Stimulated activated CD4-positive, alpha-beta T cell treated with anti-CD3 and anti-CD28 coated beads, Interleukin-2, amount 100 ng/mL, for 24 hours (primary cell): ENCODE measurements at places on chromosomes 12 and 14.

DNA sequence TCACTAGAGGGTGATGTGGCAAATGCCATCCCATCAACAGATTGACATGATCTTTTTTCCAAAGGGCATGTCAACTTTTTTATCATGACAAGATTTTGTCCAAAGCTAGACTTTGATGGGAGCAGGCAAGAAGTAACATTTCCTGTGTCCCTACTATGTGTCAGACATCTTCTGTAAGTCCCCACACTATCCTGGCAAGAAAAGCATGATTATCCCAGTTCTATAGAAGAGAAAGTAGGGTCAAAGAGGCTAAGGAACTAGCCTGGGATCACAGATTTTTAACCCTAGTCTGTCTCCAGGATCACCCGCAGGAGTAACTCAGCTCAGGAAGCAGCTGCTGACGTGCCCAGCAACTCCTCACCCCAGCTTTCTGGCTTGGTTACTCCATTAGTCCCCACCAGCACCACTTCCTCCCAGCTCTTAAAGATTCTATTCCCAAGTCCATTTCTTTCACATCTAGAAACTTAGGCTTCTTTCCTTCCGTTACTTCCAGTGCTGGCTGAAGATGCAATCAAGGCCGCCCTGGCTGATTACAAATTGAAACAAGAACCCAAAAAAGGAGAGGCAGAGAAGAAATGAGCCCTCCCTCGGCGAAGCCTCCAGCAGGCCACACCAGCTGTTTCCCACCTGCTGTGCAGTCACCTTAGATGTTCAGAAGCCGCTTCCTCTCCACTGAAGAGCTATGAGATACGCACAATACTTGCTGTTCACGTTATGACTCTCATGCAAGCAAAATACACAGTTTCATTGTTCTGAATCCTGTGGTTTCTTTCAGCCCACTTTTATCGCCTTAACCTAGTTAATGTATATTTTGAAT, 6.2 kb downstream of the ISCU start:
- peak; percentile 67 for DNase-seq

DNA sequence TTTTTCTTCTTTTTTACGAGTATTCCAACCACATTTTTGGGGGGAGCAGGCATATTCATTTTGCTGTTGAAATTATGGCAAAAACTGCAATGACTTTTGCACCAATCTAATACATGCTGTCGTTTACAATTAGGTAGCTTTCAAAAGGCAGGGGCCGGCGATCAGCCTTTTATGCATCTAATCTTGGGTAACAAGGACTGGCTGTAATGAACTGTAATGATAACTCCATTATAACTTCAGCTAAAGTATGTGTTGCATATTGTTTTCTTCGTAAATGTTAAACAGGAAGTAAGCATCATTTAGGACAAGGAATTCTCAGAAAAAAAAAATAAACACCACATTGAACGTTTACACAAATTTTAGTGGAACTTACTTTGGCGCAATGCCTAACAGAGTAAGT, 30.3 kb upstream of the KLRF1 start:
- DNase-seq, result no peak

DNA sequence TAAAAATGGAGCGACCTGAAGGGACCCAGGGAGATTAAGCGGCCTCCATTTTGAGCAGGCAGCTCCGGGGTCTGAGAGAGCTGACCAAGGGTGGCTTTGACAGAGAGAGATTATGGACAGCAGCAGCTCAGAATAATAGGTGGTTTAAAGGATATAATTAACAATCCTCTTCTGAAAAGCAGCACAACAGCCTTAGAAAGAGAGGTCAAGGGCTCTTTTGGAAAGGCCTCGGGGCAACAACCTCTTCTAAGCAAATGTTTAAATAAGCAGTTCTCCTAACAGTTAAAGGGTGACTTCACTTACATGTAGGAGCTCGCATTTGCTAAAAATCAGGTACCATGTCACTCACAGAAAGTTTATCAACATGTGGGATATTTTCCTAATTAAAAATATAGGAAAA, 87.2 kb upstream of the FRMD6 start:
- DNase-seq, result no peak

- no peak for DNase-seq
Observed at GRCh38 chr12:32402946-32403345, 3.6 kb downstream of the FGD4 start.

DNA sequence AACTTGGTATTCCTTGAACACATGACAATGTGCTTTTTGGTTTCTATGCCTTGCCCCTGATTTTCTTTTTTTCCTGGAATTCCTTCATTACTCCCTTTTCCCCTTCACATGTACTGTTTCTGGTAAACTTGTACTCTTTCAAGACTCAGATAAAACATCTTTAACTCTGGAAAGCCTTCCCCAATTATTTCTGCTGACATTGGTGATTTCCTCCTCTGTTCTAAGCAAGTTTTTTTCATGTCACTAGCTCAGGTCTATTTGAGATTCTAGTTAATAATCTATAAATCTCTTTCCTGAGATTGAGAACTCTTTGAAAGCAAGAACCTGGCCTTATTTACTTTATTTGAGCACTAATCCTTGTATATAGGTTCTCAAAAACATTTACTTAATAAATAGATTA, 24.0 kb upstream of the PTPRQ start:
- DNase-seq, result no peak

GRCh38 chr12:12548713-12549112, 13.9 kb downstream of the DUSP16 start:
- no peak for DNase-seq

GRCh38 chr14:76309572-76310162, 66.3 kb upstream of the ESRRB start:
- no peak for DNase-seq

- DNase-seq, result no peak
Observed at GRCh38 chr12:101929365-101930041, 52.1 kb downstream of the DRAM1 start.

DNA sequence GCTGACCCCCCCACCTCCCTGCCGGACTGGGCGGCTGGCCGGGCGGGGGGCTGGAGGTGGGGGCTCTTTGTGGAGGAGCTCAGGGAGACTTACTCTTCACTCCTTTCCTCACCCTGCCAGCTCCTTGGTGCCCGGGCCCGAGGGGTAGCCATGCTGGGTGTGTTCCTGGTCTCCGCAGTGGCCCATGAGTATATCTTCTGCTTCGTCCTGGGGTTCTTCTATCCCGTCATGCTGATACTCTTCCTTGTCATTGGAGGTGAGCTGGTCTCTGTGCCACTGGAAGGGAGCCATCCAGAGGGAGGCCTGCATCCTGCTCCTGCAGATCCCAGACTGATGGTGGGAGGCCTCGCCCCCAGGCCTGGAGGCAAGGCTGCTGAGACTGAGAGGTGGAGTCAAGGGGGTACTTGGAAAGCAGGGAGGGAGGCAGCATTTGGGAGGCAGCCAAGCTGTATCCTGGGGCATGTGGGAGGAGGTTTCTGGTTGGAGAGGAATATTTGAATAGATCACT, 19.7 kb downstream of the SOAT2 start:
- DNase-seq, result no peak

GRCh38 chr12:67019070-67019469, 250.1 kb upstream of the CAND1 start:
- DNase-seq, result no peak

- DNase-seq, result no peak
Observed at GRCh38 chr12:127619869-127620734, 646.9 kb upstream of the TMEM132C start.

DNA sequence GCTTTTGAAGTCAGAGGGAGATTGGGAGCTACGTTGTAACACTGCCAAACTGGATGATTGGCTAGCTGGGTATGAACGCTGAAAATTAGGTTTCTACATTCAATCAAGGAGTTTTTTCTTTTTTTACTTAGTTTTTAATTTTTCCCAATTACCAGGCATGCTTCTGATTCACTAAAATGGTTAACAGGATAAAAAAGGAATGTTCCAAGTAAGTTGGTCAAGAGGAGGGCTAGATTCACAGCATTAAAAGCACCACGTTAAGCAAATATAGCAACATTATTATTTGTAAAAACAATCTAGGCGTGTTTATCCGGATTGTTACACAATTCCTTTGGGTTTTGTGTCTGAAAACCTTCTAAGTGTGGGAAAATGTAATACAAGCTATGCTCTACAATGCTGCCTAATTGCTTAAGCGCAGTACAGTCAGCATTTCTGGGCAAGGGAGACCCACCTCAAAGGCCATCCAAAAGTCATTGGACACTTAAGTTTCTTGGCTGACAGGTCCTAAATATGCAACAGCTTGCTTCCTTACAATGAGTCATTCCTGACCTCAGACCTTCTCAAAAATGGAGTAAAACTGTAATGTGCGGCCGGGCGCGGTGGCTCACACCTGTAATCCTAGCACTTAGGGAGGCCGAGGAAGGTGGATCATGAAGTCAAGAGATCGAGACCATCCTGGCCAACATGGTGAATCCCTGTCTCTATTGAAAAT, 1.2 kb downstream of the RPLP0 start:
- peak; percentile 55 for DNase-seq

DNA sequence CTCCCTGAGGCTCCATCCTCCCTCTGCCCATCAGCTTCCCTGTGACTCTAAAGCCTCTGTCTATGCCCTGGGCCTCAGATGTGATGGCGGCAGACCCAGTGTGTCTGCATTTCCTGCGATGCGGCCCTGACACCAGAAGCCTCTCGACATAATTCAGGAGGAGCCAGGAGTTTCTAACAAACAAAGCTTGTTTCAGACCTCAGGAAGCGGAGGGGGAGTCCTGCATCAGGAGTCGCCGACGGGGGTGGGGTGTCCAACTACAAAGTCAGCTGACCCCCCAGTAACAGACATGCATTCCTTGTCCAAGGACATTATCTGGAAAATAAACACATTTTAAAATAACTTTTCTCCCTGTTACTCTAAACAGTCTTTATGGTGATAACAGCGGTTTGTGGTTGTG, 167.5 kb downstream of the DPF3 start:
- DNase-seq, result no peak

- no peak for DNase-seq
Observed at GRCh38 chr12:103529306-103529705, 33.5 kb upstream of the C12orf42 start.

DNA sequence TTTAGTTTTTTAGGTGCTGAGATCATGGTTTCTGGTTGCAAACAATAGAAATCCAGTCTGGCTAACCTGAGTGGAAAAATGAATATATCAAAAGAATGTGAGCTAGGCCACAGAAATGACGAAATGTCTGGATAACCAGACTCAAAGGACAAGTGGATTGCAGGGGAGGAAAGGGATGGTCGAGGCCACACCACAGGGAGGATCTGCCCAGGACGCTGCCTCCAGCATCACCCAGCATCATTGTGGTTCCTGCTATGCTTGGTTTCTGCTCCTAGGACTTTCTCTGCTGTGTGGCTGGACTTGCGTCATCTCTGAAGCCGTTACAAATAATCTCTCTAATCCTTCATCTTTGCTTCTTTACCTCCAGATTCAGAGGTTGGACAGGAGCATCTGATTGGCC, 80.4 kb downstream of the TTC8 start:
- no peak for DNase-seq

GRCh38 chr14:101907619-101908018, 56.8 kb upstream of the DYNC1H1 start:
- DNase-seq, result no peak

DNA sequence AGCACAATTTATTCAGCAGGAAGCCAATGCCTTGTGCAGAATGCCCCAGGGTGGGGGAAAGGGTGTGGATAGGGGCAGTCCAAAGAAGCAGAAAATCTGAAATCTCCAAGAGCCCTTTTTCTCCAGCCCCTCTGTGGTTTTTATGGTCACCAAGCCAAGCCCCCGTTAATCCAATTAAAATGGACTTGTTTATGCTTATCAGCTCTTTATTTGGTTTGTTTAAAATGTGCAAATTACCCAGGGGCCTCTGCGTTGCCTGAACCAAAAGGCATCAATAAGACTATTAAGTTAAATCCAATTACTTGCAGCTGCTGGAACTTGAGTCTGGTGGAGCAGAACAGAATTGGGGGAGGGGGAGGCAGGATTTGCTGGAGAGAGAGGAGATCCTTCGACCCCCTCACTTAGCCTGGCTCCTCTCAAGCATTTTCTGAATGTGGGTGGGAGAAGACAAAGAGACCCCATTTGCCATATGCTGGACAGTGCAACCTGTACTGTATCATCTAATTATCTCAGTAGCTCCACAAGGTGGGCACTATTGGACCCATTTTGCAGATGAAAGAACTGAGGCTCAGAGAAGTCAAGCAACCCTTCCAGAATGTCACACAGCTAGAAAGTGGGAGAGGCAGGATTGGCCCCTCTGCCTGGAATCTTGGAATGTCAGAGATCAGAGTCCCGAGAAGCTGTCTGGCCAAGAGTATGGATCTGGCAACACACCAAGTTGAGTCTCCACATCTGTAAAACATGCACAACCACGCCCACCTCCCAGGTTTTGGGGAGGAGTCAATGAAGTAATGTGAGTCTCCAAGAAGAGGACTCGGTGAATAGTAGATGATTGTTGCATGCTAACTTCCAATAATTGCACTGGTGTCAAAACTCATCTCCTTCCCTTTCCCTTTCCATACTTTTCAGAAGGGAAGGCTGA, 66.9 kb downstream of the CMKLR1 start:
- no peak for DNase-seq

DNA sequence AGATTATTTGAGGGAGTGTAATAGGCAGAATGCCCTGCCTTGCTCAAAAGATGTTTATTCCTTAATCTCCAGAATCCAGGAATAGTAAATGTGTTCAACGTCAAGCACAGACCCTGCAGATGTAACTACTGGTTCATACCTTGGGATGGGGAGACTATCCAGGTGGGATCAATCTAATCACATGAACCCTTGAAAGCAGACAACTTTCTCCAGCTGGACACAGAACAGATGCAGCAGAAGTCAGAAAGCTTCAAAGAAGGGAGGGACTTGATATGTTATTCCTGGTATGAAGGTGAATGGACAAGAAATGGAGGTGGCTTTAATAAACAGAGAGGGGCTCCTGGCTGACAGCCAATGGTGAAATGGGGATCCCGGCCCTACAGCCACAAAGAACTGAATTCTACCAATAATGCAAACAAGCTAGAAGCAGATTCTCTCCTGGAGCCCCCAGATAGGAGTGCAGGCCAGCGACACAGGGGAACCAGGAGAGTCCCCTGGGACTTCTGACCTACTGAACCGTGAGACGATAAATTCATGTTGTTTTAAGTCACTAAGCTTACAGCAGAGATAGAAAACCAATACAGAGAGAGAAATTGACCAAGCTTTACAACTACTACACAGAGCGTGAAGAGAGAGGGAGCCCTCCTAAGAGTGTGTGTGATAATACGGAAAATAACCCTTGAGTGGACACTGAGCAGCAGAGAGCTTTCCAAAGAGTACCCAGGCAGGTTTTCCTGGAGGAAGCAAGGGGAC, 133.5 kb upstream of the TMEM132C start:
- no peak for DNase-seq

GRCh38 chr12:127125607-127126259, 1141.2 kb upstream of the TMEM132C start:
- peak; percentile 35 for DNase-seq

DNA sequence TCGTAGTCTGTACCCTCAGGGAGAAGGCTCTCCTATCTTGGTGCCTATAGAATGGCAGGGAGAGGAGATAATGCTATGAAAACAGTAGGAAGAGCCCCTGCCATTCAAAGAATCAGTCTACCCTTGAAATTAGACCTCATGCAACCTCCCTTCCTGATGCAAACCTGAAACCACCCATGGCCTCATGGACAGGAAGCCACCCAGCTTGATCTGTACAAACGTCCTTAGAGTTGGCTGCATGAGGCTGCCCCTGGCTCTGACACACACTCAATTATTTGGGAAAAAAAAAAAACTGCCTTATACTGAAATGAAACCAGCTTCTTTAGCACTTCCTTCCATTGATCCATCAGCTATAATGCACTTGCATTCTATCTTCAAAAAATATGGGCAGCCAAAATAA, 116.6 kb upstream of the BCL2L14 start:
- DNase-seq, result no peak
